Stimulated activated CD4-positive, alpha-beta T cell treated with anti-CD3 and anti-CD28 coated beads, Interleukin-4, amount 100 ng/mL, for 24 hours (primary cell): ENCODE measurements at places on chromosomes 12 and 14.

- DNase-seq = no peak
Measured at GRCh38 chr12:123075087-123075645, 75.7 kb downstream of the PITPNM2 start.

GRCh38 chr12:68479896-68480291 is 130.8 kb upstream of the RAP1B start:
- no peak for DNase-seq

DNA sequence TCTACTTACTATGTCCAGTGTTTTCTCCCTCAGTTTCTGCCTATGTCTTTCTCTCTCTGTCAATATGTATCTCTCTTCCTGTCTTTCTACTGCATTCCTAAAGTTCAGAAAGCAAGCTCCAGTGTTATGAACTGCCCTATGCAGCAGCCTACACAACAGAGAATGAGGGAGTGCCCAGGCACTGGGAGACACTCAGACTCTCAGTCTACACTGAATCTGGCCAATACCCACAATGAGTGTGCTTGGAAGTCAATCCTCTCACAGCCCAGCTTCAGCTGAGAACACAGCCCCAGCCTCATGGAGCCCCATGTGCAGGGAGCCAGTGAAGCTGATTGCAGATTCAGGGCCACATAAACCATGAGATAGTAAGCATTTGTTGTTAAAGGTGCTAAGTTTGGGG is 128.7 kb downstream of the ALG10 start:
- DNase-seq = no peak

GRCh38 chr12:14403711-14404196 is 38.3 kb downstream of the ATF7IP start:
- no peak for DNase-seq

DNA sequence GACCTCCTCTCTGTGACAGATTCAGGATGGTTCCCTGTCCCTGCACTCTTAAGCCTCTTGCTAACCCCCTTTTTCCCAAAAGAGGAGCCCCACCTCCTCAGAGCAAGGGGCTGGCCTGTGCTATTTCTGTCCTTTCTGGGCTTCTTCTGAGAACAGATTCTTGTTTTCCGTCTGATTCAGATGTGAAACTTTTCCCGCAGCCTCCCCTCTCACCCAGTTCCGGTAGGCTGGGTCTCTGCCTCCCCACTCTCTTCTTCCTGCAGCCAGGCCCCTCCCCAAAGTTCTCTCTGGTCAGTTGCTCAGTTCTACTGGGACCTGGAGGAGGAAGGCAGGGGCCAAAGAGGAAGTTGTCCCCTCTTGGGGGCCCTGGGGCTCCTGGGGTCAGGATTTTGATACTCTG is 11.8 kb downstream of the PDE1B start:
- no peak for DNase-seq

GRCh38 chr14:93648440-93649168 is 139.7 kb downstream of the PRIMA1 start:
- DNase-seq = peak; percentile 29

GRCh38 chr12:52364901-52365489 is 2.3 kb downstream of the KRT85 start:
- DNase-seq = no peak

DNA sequence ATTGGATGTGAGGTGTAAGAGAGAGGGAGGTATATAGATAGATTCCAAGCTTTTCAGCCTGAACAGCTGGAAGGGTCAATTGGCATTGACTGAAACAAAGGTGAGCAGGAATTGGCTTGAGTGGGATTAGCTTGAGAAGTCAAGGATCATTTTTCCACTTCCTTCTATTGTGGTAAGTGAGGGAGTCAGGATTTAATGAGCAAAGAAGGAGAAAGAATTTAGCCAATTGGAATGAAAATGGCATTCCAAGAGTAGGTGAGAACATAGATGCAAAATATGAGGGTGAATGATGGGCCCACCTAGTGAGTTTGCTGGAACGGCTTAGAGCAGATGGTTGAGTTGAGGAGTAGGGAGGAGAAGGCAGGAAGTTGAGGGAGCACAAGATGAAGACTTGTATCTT is 56.5 kb upstream of the ETV6 start:
- no peak for DNase-seq

DNA sequence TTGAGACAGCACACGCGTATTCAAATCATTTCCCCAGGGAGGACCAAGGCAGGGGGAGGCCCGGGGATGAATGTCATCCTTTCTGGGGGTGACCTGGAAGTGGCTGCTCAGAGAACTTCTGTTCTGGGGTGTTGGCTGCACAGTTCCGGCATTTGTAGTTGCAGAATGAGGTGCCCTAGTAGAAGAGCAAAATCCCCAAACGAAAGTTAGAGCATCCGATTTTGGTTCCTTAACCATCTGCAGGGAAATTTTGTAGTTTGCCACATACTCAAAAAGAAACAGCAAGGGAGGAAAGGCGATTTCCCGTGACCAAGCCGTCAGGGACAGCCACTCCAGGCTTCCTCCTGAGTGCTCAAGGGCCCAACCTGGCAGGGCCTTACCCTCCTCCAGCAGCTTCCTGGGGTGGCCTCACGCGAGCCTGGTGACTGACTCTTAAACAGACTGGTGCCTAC is 13.0 kb upstream of the TRAF3 start:
- no peak for DNase-seq

- DNase-seq = no peak
Measured at GRCh38 chr12:13164921-13165616, 31.5 kb upstream of the EMP1 start.

DNA sequence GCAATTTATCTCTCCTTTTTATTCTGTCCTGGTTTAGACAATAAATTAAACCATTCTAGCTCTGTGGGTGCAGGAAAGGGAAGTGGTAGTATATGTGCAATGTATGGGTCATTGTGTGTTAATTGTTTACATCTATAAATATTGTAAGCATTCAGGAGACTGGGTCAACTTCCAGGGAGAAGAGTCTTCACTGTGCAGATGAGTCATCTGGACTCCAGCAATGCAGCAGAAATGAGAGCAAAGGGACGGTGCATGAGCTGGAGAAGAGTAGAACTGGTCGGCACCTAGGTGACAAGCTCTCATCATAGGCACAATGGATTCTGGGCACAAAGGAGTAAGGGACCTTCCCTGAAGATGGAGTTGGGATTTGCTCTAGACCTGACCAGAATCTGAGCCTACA is 211.1 kb upstream of the DAAM1 start:
- no peak for DNase-seq

DNA sequence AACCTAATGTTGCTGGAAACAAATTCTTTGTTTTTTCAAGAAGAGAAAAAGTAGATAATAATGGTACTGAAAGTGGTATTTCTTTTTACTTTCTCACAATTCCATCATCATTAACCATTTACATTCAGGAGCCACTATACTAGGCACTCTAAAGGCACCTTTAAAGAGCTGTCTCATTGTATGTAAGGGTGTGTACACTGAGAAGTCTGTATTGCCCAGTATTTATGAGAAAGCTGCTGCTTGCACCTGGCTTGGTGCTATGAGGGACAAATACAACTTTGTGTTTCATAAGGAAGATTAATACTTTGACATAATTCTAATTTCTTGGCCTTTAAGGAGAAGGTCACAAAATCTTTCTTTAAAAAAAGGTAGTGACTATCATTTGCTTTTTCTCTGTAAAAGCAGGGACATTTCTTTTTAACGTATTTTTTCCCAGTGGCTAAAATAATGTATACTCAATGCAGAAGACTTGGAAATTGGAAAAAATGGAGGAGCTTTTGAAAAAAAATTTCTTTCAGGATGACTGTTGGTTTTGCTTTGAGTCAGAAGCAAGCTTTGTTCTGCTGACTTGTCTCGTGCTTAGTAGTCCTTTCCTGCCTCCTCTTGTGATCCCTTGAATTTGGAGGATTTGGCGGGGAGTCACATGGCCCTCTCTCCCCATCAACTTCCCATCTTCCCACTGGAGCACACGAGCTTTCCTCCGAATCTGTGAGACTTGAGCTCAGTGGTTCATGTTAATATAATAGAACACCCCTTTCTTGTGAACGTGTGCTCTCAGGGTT is 50.1 kb downstream of the RASSF3 start:
- DNase-seq = no peak

DNA sequence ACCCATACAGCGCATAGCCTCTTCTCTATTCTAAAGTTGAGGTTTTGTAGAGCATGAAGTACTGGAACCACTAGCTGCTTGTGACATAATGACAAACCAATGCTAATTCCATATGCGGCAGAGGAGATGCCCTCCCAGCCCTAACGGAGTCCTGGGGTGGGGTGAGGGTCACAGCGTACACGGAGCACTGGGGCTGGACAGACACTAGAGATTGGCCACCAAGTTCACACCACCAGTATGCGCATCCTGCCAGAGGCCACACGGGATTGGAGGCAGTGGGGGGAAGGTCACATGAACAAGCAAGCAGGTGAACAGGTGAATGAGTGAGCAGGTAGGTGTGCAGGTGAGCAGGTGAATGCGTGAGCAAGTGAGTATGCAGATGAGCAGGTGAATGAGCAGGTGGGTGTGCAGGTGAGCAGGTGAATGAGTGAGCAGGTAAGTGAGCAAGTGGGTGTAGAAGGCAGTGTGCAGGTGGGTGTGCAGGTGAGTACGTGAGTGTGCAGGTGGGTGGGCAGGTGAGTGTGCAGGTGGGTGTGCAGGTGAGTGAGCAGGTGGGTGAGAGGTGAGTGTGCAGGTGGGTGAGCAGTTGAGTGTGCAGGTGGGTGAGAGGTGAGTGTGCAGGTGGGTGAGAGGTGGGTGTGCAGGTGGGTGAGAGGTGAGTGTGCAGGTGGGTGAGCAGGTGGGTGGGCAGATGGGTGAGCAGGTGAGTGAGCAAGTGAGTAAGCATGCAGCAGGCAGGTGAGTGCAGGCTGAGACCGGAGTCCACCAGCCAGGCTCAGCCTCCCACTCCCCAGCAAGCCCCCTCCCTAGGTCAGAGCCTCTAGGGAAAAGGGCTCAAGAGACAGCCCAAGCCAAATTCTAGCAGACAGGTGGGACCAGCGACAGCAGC is 52.7 kb downstream of the CCDC85C start:
- no peak for DNase-seq

DNA sequence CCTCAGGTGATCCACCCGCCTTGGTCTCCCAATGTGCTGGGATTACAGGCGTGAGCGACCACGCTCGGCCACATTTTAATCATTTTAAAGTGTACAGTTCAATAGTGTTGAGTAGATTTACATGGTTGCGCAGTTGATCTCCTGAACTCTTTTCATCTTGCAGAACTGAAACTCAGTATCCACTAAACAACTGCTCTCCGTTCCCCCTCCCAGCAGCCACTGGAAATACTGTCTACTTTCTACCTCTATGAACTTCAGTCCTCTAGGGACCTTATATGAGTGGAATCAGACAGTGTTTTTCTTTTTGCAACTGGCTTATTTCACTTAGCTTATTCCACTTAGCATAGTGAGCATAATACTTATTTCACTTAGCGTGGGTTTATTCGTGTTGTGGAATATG is 53.7 kb downstream of the KCTD10 start:
- DNase-seq = no peak

DNA sequence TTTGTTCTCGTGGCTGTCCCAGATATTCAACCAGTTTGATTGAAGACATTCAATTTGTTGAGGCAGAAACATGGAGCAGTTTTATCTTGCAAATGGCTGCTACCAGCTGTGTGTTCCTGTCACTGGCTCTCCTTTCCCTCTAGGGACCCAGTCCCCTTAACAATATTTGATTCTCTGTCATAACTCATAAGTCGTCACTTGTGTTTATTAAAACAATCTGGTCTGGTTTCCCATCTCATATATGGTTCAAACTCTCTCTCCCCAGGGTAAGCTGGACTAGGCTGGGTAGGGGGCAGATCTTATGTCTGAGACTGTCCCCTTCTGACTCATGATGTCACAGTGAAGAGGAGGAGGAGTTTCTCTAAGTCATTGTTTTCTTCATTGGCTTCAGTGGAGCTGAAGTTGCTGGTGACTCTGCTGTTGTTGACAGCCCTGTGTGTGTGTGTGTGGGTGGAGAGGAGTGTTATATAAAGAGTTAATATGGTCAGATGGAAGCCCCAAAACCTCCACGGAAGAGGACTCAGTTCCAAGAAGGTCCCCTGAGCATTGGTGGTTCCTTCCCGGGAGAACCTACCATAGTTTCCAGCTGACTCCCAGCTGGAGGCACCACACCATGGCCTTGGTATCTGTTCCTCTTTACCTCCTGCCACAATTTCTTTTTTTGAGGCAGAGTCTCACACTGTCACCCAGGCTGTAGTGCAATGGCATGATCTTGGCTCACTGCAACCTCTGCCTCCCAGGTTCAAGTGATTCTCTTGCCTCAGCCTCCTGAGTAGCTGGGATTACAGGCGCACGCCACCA is 16.1 kb upstream of the GNG2 start:
- no peak for DNase-seq

DNA sequence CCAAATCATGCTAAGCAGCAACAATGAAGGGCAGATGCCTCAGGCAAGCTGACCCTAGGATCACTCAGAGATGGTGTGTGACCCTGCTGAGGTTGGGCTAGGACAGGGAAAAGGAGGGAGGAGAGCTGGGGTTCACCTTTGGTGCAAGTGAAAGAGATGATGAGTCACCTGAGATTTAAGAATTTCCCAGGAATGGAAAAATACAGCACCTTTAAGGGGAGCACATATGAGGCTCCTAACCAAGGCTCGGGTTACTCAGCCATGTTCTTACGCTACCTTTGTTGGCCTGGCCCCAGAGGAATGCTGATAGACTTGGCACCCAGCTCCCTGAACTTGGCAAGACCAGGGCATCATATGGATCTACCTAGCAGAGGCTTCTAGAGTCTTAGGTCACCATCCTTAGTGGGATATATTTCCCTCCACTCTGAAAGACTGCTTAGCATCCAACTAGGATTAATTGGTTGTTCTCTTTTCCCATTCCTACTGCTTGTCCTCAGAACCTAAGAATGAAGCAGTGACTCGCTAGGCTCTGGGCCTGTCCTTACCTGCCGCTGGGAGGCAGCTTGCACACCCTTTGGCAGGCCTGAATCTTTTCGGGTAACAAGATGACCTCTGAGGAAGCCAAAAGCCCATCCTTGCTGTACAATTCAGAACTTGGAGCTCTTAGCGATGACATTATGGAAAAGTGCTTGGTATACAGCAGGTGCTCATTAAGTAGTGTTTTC is 4.0 kb upstream of the NAA25 start:
- DNase-seq = no peak

GRCh38 chr12:26431211-26431610 is 235.8 kb downstream of the SSPN start:
- no peak for DNase-seq

DNA sequence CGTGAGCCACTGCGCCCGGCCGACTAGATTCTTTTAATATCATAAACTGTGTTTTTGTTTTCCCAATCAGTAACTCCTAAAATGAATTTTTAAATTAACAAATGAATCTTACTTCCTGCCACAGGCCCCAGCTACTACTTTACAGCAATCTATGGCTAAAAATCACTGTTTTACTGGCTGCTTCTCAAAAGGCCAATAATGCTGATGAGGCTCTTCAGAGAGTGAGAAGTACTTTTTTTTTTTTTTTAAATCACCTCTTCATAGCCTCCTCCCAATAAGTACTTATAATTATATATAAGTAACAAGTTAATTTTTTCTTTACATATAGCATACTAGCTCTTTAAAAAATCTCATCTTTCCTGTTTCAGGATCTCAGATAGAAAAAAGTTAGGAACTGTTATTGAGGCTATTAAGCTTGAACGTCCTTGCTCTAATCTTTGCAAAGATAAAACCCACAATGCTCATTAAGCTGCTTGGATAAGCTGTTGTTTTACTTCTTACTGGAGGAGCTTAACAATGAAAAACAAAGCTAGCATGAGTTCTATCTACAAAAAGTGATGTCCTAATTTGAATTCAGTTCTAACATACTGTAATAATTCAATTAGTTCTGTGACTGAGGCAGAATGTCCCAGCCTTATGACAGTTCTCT is 12.8 kb upstream of the WDR20 start:
- no peak for DNase-seq

- DNase-seq = no peak
Measured at GRCh38 chr14:74720526-74720925, 7.6 kb downstream of the FCF1 start.
